Renal pelvis (tissue), 12 donors: ENCODE measurements at places on chromosomes 6 and 20. TPM values are rescaled to one million over a fixed set of nuclear protein-coding genes. Genes with fewer than 3 reads are reported as not detected.

DNA sequence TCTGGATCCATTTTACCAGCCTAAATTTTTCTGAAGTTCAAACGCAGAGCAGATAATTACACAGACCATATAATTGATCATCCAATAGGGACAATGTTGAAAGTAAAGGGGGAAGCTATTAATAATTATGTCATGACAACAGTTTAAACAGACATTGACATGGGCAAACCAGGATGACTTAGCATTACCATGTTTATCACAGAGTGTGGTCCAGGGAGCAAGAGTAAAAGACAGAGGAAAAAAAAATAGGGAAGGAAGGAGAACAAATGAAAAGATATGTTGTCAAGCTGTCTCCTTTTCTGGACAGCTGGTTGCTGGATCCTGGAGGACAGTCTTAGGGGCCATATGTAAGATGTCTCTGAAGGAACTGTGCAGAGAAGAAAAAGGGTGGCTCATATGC is 69.4 kb upstream of the FBXL4 start:
- DNase-seq, result no peak

DNA sequence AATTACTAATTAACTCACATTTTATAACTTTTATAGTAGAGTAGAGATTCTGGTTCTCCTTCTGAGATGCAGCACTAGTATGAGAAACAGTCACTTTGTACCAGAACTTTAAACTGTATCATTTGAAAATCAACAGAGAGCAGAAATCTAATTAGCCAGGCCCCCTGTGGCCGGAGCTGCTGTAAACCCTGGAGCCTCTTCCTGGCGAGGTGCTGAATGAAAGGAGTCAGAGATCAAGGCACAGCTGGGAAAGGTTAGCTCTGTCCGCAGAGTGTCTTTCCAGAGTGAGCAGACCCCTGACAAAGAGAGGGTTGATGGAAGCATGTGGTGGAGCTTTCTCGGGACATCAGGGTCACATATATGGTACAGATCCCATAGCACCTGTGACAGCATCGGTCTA is 703.8 kb downstream of the RFPL4B start:
- no peak for DNase-seq

GRCh38 chr6:93182938-93183479 is 236.3 kb downstream of the EPHA7 start:
- DNase-seq, result no peak

GRCh38 chr6:3390698-3391097 is 66.2 kb downstream of the SLC22A23 start:
- no peak for DNase-seq

- no peak for DNase-seq
Observed at GRCh38 chr6:144176043-144176442, 25.7 kb downstream of the STX11 start.

Gene EFHC1
- polyA plus RNA-seq, result 63.6 TPM

DNA sequence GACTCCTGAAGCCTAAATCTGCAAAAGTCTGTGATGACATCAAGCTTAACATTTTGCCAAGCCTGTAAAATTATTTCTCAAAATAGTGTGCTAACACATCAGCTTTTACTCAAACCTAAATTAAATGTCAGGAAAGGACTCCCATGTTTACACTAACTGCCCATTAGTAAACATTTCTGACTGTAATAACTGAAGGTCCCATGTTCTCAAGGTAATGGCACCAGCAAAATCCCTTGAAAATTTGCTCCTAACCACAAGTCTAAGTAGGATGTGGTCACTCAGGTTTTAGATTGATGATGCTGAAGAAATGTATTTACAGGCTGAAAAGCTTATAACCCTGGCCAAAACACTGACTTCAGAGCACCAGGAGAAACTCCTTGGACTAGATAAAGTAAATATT is 33.0 kb downstream of the BACH2 start:
- no peak for DNase-seq

DNA sequence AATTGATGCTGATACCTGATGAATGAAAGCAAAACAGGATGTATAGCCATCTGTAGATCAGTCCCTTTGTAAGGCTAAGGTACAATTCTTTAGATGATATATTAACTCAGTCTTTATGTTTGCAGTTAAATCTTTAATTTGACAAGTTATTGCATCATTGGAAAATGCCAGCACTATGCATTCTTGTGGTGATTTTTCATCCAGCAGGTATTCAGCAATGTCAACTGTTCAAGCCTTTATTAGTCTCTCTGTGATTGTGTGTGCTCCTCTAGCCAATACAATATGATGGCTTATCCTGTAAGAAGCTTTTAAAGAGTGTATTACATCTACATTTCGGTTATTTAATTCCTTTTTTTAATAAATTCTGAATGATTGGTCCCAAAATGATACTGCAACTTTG is 34.3 kb downstream of the HLA-DMB start:
- no peak for DNase-seq
